ENCODE measurements at places on chromosomes 4 and X.

DNA sequence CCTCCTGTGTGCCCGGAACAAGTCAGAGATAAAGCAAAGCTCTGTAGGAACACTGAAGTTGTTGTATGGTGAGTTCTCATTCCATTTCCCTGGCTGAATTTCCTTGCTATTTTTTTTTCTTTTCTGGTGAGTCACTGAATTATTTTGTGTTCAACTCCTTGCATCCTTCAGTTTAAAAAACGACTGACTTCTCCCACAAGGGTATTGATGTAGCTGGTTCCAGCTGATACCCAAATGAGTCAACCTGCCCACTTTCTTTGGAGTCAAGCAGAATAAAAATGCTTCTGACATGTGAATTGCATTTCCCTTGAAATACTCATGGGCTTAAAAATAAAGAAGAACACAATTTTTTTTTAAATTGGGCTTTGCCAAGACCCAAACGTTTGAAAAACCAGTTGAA is 85.5 kb downstream of the SHOX start:
- DNase-seq, result no peak

DNA sequence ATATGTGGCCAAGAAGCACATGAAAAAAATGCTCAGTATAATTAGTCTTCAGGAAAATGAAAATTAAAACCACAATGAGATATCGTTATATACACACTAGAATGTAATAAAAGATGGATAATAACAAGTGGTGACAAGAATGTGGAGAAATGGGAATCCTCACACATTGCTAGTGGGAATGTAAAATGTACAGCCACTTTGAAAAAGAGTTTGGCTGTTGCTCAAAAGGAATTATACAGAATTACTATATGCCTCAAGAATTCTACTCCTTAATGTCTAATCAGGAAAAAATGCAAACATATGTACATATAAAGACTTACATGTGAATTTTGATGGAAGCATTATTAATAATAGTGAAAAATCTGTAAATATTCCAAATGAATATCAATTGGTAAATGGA is 102.2 kb downstream of the SPCS3 start:
- DNase-seq, result no peak

DNA sequence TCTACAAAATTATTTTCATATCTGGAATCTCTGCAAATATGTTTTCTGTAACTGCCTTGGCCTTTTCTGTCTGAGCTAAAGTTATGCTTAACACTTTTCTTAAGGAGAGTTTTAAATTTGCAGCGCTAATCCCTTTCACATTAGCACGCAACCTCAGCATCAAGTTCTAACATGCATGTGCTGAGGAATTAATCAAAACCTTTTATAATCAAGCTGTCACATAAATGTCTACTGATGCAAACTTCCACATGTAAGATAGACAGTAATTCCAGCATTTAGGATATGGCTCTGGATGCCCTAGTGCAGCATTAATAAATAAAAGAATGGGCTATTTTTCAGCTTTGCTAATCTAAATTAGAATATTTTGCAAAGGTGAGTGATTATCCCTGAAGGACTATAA is 17.5 kb upstream of the NEIL3 start:
- DNase-seq, result no peak

GRCh38 chr4:54276641-54277430 is 47.7 kb downstream of the PDGFRA start:
- DNase-seq, result peak; percentile 24

- no peak for DNase-seq
These were observed 5.1 kb upstream of the SLC25A6 start for GRCh38 chrX:1397001-1397400.

DNA sequence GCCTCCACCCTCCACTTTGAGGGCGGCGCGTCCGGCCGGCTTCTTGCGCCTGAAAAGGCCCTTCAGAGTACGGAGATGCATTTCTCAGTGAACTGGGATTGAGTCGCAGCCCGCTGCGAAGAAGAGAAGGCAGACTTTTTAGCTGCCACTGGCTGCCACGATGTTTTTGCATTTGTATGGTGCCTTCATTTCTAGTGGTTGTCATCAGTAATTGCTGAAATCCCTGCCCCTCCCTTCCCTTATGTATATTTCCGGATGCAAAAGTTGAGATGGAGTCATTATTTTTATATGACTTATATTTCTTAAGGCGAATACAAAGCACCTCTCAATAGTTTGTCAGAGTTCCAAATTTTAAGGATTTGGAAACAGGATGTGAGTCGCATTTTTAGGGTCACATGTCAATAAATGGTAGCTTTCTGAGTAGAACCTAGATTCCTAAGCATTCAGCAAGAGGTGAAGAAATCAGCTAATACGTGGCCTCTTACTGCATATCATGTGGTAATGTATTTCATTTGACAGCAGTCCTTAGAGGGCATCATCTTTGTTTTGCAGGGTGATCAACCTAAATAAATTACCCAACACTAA is 658 bp downstream of the ATP6AP2 start:
- no peak for DNase-seq

GRCh38 chrX:150730719-150731118 is 37.5 kb downstream of the MTMR1 start:
- no peak for DNase-seq

DNA sequence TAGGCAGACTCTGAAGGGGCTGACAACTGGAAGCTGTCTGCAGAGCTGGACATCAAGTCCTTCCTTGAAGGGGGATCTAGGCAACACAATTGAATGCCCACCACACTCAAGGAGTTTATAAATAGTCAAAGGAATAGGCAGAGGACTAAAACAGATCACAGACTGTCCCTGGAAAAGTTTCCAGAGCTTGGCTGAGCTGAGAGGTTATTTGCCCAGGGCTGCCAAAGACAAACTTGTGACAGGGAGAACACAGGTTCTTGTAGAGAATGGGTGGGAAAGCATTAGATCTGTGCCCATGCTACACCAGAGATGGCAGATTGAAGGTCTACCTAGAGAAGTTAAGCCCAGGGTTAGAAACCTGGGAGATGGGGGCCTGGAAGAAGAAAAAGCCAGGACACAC is 344.6 kb downstream of the MID1IP1 start:
- no peak for DNase-seq

- DNase-seq, result no peak
These were observed 4.4 kb upstream of the STS start for GRCh38 chrX:7143076-7143475.

DNA sequence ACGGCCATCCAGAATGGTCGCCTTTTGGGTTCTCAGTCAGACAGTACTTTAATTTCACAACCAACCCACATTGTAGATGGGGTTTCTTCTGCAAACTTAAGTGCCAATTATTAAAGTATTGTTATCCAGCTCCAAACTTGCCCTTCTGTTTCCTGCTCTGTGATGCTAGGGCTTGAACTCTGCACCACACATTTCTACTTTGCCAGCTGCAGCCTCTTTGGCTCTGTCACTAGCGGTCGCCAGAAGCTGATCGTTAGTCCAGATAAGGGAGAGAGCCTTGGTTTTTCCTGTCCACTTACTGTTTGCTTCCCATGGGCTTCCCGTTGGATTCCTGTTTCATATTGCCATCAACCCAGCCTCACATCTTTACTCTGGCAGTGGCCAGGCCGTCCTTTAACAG is 196.6 kb downstream of the ASB9 start:
- no peak for DNase-seq

- peak; percentile 39 for DNase-seq
These were observed 139.5 kb downstream of the SLIT2 start for GRCh38 chr4:20391198-20391597.

DNA sequence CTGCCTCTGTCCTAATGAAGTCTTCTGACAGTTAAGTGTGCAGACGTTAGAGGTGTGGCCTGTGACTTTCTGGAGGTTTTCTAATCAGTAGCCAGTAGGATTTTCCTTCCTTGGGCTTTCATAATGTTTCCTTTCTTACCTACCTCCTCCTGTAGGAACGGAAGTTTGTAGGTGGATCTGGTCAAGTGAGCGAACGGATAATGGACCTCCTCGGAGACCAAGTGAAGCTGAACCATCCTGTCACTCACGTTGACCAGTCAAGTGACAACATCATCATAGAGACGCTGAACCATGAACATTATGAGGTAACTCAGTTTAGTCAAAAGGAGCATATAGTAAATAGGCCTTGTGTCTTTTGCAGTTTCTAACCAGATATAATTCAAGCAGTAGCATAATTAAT is 75.0 kb downstream of the MAOA start:
- no peak for DNase-seq

- peak; percentile 57 for DNase-seq
These were observed 44.1 kb upstream of the SH3RF1 start for GRCh38 chr4:169314906-169315305.

DNA sequence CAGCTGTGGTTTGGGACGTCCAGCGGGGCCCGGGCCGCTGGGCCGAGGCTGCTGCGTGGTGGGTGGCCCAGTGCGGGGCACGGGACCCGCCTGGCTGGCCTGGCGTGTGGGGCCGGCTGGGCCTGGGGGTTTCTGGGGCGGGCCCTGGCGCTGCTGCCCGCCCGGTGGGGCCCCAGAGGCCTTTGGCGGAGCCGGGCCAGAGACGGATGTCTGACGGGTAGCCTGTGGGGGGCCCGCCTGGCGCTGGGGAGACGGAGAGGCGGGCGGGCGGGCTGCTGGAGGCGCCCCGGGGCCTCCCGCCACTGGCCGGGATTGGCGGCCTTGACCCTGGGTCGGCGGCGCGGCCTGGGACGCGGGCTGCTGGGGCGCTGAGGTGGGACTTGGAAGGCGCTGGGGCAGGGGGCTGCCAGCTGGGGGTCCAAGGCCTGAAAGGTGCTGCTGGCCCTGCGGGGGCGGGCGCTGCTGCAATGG is 8.1 kb upstream of the TIMP1 start:
- DNase-seq, result no peak

- no peak for DNase-seq
These were observed 224.4 kb upstream of the GALNTL6 start for GRCh38 chr4:171588764-171589163.

Measured in NCI-H2081 (cell line).